ENCODE measurements at places on chromosomes 1 and 21.

GRCh38 chr1:12231276-12231595 lies 1.4 kb downstream of the VPS13D start:
- DNase-seq: no peak

- no peak for DNase-seq
Measured at GRCh38 chr1:56329970-56330369, 249.4 kb downstream of the PLPP3 start.

- no peak for DNase-seq
Measured at GRCh38 chr1:66217021-66217420, 316.9 kb upstream of the SGIP1 start.

DNA sequence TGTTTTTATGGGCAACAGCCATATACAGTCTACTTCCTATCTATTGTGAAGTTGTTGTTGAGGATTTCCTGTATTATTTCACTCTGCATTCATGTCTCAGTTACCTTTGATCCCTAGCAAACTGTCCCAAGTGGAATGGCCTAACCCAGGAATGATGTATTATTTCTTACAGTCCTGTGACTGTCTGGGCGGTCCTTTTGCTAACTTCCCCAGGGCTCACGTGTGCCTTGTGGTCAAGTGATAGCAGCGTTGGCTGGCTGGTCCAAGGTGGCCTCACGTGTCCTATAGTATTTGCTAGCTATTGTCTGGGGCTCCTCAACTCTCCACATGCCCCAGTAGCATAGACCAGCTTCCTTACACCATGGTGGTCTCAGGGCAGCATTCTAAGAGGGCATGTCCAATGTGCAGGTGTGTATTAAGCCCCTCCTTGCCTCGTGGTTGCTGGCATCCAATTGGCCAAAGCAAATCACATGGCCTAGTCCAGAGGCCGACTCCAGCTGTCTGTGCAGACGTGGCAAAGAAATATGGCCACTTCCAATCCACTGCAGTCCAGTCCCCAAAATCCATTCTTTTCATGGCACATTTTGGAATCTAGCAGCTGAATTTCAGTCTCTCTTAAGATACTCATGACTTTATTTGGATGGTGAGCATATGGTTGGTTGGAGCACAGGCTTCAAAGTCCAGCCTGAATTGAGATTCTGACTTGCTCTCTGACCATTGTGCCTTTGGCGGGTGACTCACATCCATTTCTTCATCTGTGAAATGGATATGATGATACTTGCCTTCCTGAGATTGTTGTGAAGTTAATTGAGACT lies 94.1 kb downstream of the GALNT2 start:
- no peak for DNase-seq

DNA sequence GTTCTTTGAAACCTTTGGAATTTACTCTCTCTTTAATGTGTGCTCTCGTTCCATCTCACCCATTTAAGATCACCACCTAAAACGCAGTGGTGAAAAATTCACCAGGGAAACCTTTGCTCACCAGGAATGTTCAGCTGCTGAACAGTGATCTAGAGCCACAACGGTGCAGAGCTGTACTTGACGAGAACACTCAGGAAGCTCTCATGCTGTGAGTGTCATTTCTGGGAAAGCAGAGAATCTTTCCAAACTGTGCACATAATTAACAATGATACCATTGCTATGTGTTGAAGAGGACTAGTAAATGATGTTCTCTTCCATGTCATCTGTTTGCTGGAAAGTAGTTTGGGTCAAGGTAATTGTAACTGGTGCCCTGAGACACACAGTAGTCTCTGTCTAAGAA lies 117.1 kb downstream of the ZZZ3 start:
- no peak for DNase-seq

DNA sequence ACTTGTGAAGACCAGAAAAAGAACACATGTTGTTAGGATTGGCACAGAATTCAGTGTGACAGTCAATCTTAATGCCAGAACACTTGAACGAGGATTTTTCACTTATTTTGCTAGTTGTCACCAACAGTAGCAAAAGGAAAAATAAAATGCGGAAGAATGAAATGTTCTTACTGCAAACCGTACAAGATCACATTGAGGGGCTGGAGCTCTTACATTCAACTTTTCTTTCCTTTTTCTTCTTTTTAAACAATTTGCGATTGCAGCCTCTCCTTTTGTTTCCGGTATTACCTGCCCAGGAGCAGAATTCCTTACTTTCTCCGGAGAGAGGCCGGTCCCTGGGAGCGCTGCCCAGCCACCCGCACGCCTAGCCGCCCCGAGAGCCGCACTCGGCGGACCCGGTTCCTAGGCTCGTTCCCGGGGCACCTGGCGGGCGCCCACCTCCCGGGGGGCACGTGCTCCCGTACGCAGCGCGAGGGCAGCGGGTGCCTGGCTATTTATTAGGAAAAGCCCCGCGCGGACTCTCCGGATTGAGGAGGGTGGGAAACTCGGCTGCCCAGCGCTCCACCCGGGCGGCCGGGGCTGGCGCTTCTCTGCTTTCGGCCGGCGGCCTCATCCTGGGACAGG lies 1.2 kb upstream of the CAMTA1 start:
- no peak for DNase-seq

- DNase-seq: no peak
Measured at GRCh38 chr1:22057861-22058260, 5.4 kb downstream of the CDC42 start.

DNA sequence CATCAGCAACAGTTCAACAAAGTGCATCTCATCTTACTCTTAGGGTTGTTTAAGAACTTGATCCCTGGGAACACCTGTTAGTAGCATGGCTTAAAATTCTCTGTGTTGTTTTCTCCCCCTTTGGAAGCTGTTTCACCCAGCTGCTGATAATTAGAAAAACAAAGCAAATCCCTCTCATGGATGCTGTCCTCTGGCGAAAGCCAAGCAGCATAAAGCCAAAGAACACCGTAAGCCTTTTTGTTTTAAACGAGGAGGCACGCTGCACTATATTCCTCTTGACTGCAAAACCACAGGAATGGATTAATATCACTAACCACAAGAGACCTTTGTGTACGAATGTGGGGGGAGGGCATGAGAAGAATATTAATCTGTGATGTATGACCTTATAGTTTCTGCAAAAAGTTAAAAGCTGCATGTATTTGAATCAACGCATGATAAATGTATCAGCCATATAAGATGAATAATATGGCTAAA lies 923.2 kb downstream of the LTN1 start:
- DNase-seq: no peak

DNA sequence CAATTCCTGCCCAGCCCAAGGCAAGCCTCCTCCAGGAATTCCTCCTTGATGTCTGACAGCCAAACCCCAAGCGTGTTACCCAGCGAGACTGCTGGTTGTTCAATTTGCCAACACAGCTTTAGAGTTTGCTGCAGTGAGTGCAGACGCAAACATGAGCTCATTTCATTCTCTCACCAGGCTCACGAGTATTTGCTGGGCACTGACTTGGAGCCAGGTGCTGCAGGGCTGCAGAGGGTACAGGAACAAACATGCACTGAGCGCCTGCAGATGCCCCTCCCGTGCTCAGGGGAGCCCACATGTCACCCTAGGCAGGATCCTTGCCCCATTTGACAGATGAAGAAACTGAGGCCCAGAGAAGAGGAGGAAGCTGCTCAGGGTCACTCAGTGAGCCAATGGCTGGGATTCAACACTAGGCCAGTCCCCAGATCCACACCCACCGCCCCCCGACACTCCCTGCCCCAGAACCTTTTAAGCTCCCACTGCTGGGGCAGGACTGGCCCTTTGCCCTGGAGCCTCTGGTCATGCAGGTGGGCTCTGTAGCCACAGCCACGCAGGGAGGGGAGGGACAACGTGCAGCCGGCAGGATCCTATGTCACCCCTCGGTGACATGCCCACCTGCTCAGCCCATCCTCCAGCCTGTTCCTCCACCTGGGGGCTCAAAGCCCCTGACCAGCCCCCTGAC lies 363.7 kb downstream of the MATN1 start:
- no peak for DNase-seq

DNA sequence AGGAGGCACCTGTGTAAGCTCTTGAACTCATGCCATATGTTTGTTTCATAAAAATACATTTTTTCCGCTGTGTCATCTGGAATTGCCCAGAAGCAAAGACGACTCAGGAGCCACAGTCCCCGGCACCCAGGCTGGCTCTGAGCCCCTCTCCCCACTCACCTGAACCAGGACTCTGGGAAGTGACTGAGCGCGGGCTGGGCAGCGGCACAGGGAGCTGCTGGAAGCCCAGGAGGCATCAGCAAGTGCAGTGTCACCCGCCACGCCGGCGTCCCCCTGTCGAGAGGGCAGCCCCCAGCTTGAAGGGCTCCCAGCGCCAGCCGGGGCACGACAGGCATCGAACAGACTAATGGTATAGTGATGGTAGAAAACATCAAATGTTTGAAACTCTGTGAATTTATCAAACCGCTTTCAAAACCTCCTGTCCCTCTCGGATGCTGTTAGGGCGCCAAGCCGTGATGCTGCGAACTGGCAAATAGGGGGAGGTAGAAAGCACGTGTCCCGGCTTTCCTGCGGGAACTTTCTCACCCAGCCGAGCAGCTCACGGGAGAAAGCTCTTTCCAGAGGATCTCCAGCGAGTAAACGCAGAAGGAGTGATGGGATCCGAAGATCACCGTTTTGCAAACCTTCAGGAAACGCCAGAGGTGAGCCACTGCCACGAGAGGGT lies 57.8 kb upstream of the COL18A1 start:
- DNase-seq: no peak

GRCh38 chr21:40809673-40810197 lies 37.2 kb downstream of the DSCAM start:
- DNase-seq: no peak

DNA sequence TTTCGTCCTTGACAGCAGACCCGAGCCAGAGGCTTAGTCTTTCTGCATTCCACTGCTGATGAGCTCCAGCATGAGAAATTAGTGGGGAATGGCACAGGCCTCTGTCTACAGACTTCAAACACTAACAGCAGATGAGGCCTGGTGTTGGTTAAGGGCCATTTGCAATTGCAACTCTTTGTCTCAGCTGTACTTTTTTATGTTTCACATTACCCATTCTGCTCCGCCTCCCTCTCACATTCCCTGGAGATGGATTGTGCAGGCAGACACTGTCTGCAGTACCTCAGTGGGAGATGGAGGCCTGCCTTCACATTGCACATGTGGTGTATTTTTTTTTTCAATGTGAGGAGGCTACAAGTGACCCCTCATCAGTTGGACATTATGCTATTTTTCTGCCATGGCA lies 370.2 kb downstream of the DUSP10 start:
- no peak for DNase-seq

DNA sequence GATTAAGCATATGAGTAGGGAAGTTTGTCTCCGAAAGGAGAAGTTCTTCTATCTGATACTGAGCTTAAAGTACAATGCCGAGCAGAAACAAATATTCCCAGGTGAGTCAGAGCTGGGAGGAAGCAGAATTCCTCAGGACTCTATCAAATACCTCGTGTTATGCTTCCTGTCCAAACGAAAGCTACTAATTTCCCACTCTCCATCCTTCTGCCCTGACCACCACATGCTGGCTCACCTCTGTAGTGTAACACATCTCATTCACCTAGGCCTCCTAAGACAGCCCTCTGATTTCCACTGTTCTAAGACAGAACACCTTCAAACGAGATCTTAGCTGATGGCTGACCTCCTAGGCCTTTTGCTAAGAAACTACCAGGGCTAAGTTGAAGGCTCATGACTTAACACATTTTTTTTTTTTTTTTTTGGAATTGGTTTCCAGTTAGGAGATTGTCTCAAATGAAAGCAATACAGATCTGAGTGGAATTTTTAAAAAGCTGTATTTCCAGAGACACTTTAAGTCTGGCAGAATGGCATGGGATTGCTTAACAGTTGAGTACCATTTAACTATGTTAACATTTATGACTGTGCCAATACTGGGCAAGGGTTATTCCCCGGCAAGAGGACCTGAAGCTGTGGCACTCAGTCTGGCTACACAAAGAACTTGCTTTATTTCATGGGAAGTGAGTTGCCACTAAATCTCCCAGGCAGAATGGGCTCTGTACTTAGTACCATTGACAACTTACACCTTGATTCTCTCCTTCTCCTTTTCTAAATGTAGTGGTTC lies 583.4 kb downstream of the DPYD start:
- DNase-seq: no peak

Measured in GM13976 (cell line).